Kidney (tissue), 22 donors: ENCODE measurements at places on chromosomes 4 and X. TPM values are rescaled to one million over a fixed set of nuclear protein-coding genes. Genes with fewer than 3 reads are reported as not detected.
A peak's percentile ranks its signal among the peaks of the same experiment; 100 is the strongest.

The KIAA1210 gene
- not detected for polyA plus RNA-seq

- H3K36me3 ChIP-seq: no peaks in the 10 kb centered on the region
- no peak for DNase-seq
- peak overlapping the region; percentile 41 for H3K27ac ChIP-seq
Observed at GRCh38 chrX:9566150-9566621, 101.3 kb downstream of the TBL1X start.

The SPANXB1 gene
- not detected for polyA plus RNA-seq

The NR0B1 gene
- polyA plus RNA-seq: not detected
